ENCODE measurements at places on chromosomes 13 and 19.

DNA sequence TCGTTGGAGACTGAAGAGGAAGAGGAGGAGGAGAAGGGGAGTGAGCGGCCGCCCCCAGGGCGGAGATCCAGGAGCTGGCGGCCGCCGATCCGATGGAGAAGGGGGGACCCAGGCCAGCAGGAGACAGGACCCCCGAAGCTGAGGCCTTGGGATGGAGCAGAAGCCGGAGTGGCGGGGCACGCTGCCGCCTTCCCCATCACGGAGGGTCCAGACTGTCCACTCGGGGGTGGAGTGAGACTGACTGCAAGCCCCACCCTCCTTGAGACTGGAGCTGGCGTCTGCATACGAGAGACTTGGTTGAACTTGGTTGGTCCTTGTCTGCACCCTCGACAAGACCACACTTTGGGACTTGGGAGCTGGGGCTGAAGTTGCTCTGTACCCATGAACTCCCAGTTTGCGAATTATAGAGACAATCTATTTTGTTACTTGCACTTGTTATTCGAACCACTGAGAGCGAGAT, 1.8 kb downstream of the GADD45B start:
- no peak for DNase-seq

DNA sequence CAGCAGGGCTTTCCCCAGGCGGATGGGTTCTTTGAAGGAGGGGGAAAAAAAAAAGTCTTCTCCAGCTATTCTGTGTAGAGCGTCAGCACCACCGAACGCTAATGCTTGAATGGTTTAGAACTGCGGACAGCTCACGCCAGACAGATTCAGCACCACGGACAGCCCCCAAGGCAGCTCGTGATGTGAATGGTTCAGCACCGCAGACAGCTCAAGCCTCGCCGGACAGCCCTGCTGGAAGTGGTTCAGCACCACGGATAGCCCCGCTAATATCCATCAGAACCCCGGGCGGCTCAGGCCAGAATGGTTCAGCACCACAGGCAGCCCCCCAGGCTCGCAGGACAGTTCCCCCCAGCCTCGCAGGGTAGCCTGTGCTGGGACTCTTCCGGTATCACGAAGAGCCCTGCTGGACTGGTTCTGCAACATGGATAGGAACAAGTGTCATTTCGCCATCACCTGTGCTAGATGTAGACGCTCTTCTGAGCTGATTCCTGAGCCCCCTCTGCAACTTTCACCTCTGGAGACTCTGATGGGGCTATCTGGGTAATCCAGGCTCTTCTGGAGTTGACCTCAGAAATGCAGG, 4.9 kb upstream of the SMIM17 start:
- no peak for DNase-seq

- peak; percentile 57 for DNase-seq
Observed at GRCh38 chr19:37691881-37692504, 27.6 kb downstream of the ZNF607 start.

DNA sequence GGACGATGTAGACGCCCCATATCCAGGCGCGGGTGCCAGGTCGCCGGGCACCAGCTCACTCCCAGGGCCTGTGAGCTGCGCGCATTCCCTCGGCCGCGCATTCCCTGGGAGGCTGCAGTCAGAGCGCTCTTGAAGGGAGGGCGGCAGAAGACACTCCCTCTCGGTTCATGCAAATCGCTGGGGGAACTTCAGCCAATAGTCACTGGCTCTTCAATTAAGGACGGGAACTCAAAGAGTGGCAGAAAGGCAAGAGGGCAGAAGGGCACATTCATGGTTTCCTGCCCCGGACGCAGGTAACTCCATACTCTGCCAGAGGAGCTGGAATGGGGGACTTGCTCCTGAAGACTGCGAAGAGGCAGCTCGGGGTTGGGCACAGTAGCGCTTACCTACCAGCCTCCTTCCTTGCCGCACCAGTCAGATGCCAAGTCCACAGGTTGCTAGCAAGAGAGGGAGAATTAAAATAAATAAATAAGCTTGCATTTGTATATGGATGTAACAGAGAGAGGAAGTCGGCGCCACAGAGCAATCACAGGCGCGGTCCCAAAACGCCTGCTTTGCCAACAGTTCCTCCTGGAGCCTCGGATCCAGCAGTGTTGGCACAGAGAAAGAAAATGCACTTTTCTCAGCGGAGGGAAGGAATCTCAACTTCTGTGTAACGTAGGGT, 459 bp downstream of the PCDH20 start:
- DNase-seq: no peak

DNA sequence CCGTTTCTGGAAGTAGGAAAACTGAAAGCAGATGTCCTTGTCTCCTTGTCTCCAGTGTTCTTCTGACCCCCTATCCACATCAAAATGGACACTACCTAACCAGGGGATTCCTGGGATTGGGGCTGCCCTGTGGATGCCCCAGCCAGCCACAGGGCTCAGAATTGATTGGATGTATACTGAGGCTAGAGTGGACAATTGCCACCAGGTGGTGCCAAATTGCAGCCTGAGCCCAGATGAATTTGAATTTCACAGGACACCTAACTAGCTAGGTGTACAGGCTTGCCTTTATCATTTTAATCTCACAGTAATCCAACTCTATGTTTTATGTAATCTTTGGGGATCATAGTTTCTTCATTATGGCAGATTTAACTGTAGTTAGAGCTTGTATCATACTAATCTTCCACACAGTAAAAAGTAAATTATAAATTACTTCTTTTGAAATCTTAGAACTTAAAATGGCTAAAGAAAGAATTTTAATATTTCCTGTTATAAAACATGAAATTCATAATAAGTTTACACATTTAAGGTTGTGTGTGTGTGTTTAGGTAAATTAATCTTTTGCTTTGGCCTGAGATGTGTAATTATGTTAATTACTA, 58.0 kb downstream of the PIBF1 start:
- peak; percentile 2 for DNase-seq

- no peak for DNase-seq
Observed at GRCh38 chr13:85236413-85236812, 562.8 kb downstream of the SLITRK6 start.

- DNase-seq: no peak
Observed at GRCh38 chr19:31543456-31543855, 194.2 kb upstream of the TSHZ3 start.

DNA sequence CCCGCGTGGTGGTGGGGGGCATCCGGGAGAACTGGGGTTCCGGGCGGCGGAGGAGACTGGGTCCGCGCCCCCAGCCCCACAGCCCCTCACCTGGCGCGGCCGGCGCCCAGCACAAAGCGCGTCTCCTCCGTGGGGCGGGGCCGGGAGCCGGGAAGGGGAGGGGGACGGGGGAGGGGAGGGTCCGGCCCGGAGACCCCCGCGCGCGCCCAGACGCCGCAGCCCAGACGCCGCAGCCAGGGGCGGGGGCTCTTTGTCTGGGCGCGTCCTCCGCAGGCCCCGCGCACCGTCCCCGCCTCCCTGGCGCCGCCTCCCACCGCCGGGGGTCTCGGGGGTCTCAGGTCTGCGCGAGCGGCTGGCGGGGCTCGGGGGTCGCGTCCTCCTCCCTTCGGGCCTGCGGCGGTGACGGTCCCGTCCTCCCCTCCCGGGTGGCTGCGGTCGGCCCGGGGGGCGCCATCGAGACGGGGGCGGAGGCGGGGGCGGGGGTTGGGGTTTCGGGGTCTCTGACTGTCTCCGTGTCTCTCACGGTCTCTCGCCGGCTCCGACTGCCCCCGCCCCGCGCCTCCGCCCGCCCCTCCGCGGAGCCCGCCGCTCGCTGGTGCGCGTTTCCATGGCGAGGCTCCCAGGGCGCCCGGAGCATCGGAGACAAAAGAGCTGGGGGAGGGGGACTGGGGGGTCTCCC, at the start of gene PLPPR3:
PLPPR3 (minus strand) TSS at position 131 of the 679 bp plus-strand sequence. CDS start 396 bp downstream, outside the sequence.
- DNase-seq: no peak

DNA sequence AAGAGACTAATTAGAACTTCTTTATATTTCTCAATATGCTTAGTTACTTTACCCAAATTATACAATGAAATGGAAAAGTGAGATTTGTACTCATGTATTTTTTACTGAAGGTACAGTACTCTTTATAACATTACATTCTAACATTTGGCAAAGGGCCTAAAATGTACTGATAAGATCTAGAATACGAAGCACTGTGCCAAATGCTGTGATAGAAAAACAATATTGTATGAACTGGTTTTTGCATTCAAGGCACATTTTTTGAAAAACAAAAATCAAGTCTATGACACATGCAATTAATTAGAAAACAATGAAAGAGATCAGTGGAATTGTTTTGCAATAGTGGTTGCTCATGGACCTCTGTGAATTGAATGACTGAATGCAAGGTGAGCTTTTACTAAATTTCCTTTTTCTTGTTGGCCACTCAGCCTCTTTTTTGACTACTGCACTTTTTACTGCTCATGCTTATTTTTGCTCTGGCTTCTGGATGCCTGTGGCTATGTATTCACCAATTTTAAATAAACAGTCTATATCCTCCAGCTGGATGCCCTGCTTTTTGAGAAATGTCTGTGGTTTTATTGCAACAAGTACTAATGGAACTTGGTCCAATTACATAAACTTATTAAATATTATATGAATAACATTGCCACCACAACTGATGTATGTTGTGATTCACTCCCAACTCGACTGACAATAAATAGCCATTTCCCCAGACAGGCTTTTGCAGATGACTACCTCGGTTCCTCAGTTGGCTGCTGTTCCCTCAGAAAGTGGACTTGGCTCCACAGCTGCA, 41.4 kb upstream of the OBI1 start:
- DNase-seq: no peak

GRCh38 chr19:49315111-49315510, 9.9 kb downstream of the SLC6A16 start:
- DNase-seq: no peak

- DNase-seq: no peak
Observed at GRCh38 chr13:29840585-29840984, 9.8 kb downstream of the UBL3 start.

GRCh38 chr13:100753376-100753775, 78.8 kb upstream of the TMTC4 start:
- no peak for DNase-seq

DNA sequence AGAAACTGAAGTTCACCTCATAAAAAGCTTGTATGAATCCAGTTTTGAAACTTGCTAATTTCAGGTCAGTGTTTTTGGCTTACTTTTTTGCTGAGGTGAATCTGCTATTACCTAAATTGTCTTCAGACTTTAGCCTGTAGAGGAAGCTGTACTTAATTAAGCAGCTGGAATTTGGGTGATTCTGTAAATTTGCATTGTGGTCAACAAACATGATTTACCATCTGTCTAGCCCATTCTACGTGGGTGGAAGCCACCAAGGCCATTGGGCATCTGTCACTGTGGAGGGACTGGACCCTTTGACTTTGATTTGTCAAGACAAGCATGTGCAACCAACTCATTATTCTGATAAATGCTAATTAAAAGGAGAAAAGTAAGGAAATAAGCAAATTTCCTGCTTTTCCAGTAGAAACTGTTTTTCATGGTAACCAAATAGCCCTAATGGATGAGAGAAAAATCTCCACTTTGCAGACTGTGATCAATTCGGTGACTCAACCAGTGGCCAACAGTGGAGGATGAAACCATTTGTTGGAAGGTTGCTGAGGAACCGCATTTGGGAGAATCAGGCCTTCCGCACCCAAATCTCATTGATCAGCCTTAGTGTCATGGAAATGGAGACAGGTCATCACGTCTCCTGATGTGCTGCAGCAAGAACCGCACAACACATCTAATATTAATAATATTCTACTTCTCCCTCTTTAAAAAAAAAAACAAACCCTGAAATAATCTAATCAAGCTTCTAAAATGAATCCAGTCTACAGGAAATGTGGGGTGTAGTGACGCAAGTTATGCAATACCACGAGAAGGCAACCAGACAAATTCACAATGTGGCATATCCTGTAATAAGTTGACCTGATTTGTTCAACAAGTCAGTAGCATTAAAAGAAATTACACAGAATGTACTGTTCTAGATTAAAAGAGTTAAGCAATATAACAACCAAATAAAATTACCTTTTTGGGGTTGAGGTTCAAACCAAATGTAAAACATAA, 54.3 kb downstream of the GARRE1 start:
- DNase-seq: no peak

DNA sequence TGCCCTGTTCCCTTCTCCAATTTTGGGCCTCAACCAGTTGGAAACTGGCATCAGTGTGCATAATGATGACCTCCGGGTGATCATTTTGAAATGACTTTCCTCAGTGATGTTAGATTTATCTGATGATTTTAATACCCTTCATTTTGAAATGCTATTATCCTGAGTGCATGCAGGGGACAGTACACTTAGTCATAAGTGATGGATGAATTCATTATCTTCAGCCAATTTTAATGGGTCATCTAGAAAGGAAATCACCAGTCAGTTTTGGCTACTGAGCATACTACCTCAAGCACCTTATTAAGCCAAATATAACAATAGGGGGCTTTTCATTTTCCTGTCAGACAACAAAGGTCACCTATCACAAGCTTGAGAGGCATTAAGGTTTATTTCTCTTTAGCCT, 118.5 kb upstream of the MIR17HG start:
- no peak for DNase-seq

DNA sequence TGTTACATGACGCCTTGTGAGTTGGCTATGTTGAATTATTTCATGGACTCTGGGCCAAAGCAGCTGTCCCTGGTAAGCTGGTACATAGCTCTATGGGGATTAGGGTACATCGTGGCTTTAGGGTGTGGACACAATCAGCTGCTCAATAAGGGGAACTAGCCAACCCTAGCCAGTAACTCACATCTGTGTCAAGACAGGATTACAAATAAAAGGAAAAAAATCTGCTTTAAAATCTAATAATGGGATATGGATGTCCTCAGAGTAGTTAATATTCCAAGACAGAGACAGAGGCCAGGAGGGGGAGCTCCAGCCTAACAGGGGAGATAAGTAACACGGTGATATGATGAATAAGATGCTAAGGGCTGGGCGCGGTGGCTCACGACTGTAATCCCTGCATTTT, 21.1 kb upstream of the ZNF766 start:
- peak; percentile 34 for DNase-seq

DNA sequence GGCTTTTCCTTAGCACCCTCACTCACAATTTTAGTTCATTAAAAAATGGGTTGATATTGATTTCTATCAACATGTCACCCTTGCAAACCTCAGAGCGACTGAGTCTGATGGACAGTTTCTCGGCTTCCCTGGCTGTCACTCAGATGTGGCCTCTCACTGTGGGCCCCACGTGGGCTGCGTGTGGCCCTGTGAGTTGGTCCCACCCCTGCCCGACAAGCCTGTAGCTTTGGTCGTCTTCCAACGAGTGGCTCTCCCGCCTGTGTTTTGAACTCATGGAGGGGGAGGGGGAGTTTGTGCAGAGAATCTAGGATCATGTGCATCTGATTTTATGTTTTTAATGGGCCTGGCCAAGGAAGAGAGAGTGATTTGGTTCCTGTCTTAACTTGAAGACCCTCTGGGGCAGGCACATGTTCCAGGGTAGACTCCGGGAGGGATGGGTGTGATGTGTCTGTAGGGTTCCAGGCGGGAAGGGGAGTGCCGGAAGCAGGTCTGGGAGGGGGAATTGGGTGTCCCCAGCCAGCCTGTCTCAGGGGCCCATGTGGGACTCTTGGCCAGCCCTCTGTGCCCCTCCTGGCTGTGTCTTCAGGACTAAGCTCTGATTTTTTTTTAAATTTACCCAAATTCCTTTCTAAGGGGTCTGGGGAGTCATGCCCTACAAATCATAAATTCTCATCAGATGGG, 18.9 kb downstream of the ATP11A start:
- no peak for DNase-seq

- no peak for DNase-seq
Observed at GRCh38 chr13:77908531-77908930, 10.1 kb downstream of the EDNRB start.
